M059J (cell line): ENCODE measurements at places on chromosomes 11 and 22. TPM values are rescaled to one million over a fixed set of nuclear protein-coding genes. Genes with fewer than 3 reads are reported as not detected.

Gene IGLL1
- not detected in 2 replicates for total RNA-seq

Gene ADORA2A
- 2.7 and 5.2 TPM in 2 replicates for total RNA-seq

Gene OR6A2
- not detected in 2 replicates for total RNA-seq

Gene KCNA4
- not detected in 2 replicates for total RNA-seq

Gene OR5B17
- not detected in 2 replicates for total RNA-seq

Gene MS4A2
- total RNA-seq = not detected in 2 replicates

Gene DKK3
- total RNA-seq = 967 and 1,045 TPM in 2 replicates

Gene CRYBB3
- total RNA-seq = not detected in 2 replicates

DNA sequence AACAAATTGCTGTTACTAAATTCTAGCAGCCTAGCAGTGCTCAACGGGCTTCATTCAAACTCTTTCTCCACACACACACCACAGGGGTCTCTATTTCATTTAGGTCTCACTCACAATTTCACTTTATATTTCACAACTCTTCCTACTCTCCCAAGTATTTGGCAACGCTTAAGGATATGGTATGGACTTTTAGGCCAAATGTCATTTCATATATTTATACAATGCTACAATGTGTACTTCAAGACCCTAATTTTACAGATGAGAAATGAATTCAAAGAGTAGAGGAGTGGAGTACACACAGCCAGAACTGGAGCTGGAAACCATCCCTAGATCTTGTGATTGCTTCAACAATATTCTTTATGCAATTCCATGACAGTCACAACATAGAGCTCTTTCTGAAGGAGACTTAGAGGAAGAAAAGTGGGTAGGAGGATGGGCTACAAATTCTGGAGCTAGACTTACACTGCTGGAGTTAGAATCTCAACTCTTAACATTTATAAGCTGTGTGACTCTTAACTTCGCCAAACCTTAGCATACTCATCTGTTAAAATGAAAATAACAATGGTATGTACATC lies 2.5 kb upstream of the MS4A13 start:
- DNase-seq = no peak

GRCh38 chr11:14249121-14249963 lies 109.6 kb downstream of the RRAS2 start:
- peak; percentile 56 for DNase-seq

- DNase-seq = no peak
Observed at GRCh38 chr11:128664317-128664716, 29.6 kb upstream of the FLI1 start.

DNA sequence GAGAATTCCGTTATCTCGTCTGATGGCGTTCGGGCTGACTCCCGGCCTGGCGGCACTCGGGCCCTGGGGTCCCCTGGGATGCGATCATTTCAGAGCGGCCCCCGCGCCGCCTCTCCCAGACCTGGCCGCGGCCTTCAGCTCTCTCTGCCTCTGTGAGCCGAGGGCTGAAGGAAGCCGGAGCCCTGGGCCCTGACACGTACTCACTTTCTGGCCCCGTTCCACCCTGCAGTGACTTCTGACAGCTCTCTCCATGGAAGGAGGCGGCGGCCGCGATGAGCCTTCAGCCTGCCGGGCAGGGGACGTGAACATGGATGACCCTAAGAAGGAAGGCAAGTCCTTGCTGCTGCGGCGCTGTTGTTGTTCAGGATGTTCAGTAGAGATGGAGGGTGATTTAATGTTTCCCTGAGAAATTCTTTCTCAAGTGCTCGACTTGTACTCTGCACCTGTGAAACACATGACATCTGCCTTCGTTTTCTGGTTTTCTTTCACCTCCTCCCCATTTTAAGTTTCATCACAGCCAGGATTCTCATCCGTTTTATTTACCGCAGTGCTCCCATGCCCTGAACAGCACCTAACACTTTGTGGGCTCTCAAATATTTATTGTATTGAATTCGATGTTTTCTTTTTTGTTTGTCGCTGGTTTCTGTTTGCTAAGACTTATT lies 612 bp downstream of the GTSE1 start:
- peak; percentile 73 for DNase-seq

GRCh38 chr22:32764330-32765131 lies 37.0 kb upstream of the TIMP3 start:
- DNase-seq = peak; percentile 68

DNA sequence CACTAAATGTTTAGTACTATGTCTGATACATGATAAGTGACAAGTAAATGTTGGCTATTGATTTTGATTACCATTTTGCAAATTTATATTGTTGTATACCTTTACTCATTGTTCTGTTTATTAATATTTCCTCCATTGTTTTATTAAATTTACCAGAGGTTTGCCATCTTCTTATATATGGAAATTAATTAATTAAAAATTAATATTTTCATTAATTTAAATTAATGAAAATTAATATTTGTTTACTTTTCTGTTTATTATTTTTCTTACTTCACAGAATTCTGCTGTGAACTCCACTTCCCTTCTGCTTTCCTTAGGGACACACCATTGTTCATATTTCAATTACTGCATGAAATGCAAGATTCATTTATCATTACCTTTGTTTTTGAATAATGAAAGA lies 331.0 kb downstream of the LARGE1 start:
- no peak for DNase-seq

- DNase-seq = no peak
Observed at GRCh38 chr11:106503901-106504300, 426.4 kb downstream of the AASDHPPT start.

- no peak for DNase-seq
Observed at GRCh38 chr22:25482091-25482760, 82.2 kb upstream of the GRK3 start.

GRCh38 chr11:130449996-130450769 lies 1.7 kb downstream of the ADAMTS15 start:
- no peak for DNase-seq

DNA sequence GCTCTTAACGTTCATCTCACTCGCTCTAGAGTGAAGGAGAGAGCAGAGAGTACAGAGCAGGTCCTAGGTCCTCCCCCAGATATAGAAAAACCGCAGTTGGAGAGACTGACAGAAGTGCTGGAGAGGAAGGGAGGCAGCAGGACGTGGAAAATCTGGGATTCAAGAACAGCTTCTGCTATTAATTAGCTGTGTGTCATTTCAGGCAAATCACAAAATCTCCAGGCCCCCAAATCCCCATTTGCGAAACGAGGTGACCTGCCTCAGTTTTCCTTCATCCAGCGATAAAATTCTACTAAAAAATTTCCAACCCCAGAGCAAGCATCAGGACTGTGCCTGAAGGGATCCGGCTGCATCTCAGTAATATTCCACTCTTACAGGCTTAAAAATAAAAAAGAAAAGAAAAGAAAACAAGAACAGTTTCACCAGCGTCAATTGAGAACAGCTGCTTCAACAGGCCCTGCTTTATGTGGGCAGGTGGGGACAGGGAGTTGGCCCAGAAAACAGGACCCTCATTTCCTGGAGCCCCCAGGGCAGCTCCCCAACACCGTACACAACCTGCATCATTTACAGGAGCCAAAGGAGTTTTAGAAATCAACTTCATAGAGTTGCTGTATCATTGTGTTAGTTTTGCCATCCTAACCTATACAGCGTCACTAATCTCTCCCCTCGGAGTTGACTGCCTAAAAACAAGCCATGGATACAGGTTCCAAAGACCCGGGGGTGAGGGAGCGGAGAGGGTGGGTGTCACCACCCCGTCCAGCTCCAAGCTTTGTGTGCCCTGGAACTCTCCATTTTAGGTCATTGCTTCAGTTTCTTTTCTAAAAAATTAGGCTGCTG lies 2.3 kb upstream of the MALAT1 start:
- DNase-seq = peak; percentile 62

- peak; percentile 40 for DNase-seq
Observed at GRCh38 chr11:117970400-117971024, 15.7 kb upstream of the IL10RA start.

DNA sequence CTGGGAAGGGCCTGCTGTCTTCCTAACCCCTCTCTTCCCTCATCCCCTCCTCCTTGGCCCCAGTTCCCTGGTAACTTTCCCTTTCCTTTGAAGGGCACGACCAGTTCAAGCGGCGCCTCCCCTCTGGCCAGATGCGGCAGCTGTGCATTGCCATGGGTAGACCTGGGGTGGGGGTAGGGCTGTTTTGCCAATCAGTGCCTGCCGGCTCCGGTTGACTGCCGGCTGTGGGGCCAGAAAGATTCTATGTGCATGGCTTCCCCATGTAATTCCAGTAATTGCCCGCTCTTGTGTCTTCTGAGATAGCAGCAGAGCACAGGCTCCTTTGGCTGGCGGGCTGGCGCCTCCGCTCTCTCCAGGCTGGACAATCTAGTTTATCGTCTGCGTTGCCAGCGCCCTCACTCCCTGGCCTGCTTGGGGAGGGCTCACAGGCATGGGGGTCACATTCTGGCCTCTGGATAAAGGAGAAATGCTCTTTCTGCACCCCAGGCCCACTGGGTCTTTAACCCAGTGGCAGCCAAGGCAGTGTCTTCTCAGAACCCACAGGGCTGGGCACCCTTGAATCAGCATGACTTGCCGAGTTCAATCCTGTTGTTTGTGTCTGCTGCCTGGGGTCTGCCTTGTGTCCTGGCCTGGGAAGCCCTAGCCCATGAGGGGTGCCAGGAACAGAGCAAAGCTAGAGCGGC lies 9.4 kb downstream of the SIDT2 start:
- no peak for DNase-seq

- no peak for DNase-seq
Observed at GRCh38 chr11:10572533-10572932, 4.1 kb upstream of the LYVE1 start.

GRCh38 chr11:132604431-132604830 lies 927.9 kb downstream of the OPCML start:
- DNase-seq = peak; percentile 80

GRCh38 chr11:42524534-42525227 lies 787.1 kb upstream of the API5 start:
- DNase-seq = peak; percentile 43

- DNase-seq = no peak
Observed at GRCh38 chr11:45717526-45717925, 52.1 kb upstream of the CHST1 start.

GRCh38 chr11:13929395-13929891 lies 33.1 kb upstream of the SPON1 start:
- no peak for DNase-seq
